AML-193 (cell line): ENCODE measurements at places on chromosomes 12 and 14.

GRCh38 chr12:91133871-91134270 is 22.6 kb upstream of the LUM start:
- DNase-seq, result no peak

- DNase-seq, result no peak
Observed at GRCh38 chr12:50914872-50915484, 37.4 kb upstream of the HIGD1C start.

DNA sequence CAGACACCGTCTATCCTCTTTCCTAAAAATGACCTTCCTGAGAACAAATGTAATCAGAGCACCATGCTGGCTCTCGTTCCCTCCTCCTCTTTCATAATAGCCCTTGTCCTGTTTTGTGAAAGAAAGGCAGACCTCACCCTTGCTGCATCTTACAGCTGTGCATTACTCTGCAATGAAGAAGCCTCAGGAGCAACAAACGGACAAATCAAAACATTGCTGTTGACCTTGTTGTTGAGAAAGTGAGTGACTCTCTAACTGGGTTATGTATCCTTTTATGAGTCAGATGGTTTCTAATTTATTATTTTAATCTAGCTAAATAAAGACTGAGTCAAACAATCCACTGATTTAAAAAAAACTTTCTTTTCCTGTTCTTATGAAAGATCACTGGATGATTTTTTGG is 180.9 kb downstream of the RPS29 start:
- DNase-seq, result no peak

GRCh38 chr12:25320123-25321006 is 69.6 kb upstream of the KRAS start:
- no peak for DNase-seq

GRCh38 chr14:60356906-60357550 is 108.0 kb downstream of the PPM1A start:
- DNase-seq, result no peak

- no peak for DNase-seq
Observed at GRCh38 chr14:80957613-80958012, 2.2 kb downstream of the TSHR start.
